ENCODE measurements at places on chromosomes 11 and 22.

GRCh38 chr11:130650456-130651030 lies 202.1 kb downstream of the ADAMTS15 start:
- DNase-seq, result no peak

DNA sequence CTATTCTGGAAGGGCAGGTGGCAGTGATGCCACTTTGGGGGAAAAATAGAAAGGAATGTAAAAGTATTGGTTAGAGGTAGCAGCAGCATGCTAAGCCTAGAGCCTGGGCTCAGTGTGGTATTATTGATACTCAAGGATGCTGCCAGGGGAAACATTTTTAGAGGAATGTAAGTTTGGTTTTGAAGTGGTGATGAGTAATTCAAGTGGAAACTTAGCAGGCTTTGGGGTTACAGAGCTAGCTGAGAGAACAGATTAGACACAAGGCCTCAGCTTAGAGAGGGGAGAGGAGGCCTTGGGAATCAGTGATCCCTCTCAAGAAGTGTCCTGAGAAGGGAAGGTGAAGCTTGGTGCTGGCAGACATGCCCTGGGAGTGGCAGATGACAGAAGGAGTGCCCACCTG lies 32.9 kb upstream of the DDI1 start:
- DNase-seq, result no peak

DNA sequence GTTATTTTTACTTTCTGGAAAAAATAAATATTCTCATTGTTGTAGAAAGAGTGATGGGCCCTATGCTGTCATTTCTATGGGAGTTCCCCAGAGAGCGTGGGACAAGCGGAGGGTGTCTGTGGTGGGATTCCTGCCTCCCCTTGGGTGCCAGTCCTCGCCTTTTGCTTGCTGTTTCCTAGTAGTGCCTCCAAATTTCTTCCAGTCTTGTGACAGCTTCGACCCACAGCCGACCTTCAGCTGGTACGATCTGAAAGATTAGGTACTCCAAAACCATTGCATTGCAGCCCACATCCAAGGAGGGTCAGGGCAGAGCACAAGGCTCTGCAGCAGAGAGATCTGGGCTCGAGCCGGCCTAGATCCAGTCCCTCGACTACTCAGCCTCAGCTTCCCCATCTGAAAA lies 58.9 kb upstream of the EMID1 start:
- DNase-seq, result no peak

DNA sequence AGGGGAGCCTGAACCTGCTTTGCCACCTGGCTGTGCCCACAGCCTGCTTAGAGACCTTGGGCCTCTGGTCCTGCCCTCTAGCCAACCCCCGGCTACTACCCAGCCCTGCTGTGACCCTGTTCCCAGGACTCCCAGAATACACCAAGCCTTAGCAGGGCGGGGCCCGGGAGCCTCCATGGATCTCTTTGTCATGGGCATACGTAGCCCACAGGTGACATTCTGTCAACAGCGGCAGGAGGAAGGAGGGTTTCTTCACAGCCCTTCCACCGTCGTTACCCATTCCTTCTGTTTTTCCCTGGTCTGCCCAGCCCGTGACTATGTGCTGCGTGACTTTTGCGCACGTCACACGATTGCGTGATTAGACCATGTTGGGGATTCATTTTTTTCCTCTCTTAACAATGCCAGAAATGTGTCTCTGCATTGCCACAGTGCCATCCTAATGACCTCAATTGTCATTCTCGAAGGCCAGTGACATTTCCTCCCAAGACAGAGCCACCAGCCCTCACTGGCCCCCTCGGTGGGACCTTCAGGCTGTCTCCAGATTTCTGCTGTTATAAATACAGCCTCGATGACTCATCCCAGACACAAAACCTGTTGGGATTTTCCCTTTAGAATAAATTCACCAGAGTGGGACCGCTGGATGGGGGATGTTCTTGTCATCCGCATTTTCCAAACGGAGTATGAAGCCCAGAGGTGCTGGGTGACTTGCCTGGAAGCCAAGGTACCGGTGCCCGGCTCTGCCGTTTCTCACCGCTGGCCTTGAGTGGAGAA lies 9.0 kb downstream of the SYT12 start:
- no peak for DNase-seq

GRCh38 chr11:1200611-1201191 lies 22.2 kb upstream of the MUC5B start:
- DNase-seq, result no peak

DNA sequence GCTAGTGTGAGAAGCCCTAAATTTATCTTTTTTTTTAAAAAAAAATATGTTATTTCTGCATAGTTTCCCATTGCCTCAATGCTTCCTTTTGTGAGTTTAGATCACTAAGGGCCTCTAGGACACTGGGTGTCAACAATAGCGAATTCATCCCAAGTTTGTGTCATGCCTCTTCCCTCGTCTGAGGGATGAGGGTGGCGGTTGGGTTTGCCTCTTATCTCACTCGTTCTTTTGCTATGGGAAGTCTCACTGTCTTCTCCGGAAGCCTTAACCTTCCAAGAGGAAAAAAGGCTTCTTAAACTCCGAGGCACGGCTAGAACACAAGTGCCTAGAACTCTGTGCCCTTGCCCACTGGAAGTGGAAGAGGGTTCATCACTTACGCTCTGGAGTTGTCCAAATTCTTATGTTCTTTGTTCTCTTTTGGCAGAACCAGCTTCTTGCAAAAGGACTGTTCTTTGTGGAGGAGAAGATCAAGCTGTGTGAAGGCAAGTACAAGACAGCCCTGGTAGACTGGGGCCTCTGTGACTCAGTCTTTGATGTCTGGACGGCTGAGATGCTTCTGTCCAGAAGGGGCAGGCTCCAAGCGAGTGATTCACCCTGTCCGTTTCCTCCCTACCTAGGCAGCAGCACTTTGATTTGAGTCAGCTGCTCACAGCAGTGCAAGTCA lies 78.5 kb downstream of the TRAF6 start:
- DNase-seq, result no peak

DNA sequence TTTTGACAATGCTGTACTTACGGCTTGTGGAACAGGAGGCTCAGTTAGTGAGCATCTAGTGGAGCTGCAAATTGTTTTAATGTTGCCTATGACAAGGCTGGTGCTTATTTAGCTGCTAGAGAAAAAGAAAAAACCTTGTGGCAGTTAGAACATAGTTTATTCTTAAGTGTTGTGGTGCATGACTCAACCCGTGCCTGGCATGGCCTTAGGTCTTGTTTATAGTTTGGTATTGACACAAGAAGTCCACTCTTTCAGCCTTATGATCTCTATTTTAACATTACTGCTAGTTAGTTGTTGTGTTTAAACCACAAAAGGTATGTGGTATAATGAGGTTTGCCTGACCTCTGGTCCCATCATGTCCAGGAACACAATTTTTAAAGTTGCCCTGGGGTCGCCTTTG lies 744.6 kb downstream of the FAM181B start:
- no peak for DNase-seq

- DNase-seq, result no peak
Measured at GRCh38 chr11:82536706-82537105, 197.0 kb downstream of the FAM181B start.

DNA sequence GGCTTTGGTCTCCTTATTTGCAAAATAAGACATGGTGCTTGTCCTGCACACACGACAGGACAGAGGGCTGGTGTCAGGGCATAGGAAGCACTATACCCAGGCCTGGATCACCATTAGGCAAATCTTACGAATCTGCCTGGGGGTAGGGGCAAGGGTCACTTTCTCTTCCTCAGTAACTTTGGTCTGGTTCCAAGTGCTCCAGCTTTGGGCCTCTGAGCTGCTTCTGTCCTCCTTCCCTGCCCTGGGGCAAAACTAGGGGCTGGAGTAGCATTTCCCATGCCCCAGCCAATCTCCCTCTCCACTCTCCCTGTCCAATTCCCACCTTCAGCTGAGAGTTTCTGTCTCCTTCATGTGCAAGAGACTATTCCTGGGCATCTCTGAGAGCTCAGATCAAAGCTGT lies 123.7 kb upstream of the NECTIN1 start:
- no peak for DNase-seq

DNA sequence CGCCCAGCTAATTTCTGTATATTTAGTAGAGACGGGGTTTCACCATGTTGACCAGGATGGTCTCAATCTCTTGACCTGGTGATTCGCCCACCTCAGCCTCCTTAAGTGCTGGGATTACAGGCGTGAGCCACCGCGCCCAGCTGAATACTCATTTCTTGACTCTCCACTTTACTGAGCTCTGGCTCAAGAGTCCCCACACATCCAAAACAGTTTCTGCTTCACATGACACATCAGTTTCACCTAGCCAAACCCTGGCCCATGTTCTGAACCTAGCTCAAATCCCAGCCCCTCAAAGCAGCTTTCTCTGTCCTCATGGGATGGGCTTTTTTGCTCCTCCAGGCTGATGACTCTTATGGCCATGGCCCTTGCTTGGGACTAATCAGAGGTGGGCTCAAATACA lies 9.8 kb downstream of the HYOU1 start:
- no peak for DNase-seq

DNA sequence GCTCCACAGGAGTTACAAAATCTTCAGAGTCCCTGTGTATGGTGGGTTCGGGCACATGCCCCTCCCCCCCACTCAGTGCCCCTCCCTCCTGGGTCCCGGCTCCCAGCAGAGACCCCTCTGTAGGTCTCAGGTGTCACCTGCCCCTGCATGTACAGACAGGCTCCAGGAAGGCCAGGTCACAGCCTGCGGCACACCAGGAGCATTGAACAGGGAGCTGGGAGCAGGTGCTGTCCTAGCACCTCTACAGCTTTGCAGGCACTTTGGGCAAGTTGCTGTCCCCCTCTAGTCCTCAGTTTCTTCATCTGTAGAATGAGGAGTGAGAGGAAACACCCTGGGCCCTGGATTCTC lies 80.1 kb upstream of the RTL6 start:
- no peak for DNase-seq

DNA sequence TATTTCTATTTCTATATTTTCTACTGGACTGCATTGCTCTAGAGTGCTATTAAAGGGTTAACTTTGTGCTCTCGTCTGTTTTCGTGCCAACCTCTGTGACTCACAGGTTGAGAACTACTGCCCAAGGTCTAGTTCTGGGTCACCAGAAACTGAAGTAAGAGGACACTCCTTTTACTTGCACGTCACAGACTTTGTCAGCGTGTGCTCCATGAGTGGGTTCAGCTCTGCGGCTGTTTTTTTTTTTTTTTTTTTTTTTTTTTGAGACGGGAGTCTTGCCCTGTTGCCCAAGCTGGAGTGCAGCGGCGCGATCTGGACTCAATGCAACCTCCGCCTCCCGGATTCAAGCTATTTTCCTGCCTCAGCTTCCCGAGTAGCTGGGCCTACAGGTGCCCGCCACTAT lies 49.8 kb downstream of the CLMP start:
- no peak for DNase-seq

GRCh38 chr22:41261541-41262249 lies 21.0 kb upstream of the CHADL start:
- no peak for DNase-seq

GRCh38 chr11:14079011-14079410 lies 116.5 kb downstream of the SPON1 start:
- no peak for DNase-seq

- no peak for DNase-seq
Measured at GRCh38 chr11:19279451-19279850, 38.7 kb upstream of the E2F8 start.

GRCh38 chr22:33811686-33812085 lies 108.6 kb downstream of the LARGE1 start:
- DNase-seq, result no peak

DNA sequence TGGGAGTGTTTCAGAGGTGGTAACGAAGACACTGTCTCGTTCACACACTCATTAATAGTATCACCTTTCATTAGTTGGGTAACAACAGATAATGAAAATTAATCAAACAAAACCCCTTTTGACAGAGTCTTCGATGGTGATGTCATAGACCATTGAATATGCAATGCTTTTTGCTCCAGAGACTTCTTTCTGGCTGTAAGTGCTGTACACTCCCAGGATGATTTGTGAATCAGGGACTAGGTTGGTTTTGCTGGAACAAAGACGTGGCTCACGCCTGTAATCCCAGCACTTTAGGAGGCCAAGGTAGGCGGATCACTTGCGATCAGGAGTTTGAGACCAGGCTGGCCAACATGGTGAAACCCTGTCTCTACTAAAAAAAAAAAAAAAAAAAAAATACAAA lies 9.5 kb upstream of the RASSF10 start:
- DNase-seq, result no peak

GRCh38 chr11:33785609-33786008 lies 11.3 kb upstream of the FBXO3 start:
- DNase-seq, result no peak

DNA sequence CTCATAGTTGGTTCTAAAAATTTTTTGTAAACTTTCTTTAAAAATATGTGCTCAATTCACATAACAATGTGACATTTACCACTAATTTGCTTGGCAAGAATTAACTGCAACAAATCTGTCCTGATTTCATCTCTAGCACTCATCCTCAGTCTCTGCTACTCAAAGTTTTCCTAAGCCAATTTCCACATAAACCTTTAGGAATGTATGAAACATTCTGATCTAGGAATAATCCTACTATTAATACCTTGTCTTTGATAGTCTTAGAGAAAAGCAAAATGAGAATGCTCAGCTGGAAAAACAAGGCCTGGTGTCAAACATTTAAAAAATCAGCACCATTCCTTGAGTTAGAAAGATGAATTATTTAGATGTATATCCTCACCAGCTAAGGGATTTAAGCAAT lies 114.3 kb downstream of the CD44 start:
- no peak for DNase-seq

- DNase-seq, result no peak
Measured at GRCh38 chr11:19729141-19729540, 16.5 kb downstream of the NAV2 start.

GRCh38 chr22:27757928-27758525 lies 43.5 kb downstream of the MN1 start:
- DNase-seq, result no peak

DNA sequence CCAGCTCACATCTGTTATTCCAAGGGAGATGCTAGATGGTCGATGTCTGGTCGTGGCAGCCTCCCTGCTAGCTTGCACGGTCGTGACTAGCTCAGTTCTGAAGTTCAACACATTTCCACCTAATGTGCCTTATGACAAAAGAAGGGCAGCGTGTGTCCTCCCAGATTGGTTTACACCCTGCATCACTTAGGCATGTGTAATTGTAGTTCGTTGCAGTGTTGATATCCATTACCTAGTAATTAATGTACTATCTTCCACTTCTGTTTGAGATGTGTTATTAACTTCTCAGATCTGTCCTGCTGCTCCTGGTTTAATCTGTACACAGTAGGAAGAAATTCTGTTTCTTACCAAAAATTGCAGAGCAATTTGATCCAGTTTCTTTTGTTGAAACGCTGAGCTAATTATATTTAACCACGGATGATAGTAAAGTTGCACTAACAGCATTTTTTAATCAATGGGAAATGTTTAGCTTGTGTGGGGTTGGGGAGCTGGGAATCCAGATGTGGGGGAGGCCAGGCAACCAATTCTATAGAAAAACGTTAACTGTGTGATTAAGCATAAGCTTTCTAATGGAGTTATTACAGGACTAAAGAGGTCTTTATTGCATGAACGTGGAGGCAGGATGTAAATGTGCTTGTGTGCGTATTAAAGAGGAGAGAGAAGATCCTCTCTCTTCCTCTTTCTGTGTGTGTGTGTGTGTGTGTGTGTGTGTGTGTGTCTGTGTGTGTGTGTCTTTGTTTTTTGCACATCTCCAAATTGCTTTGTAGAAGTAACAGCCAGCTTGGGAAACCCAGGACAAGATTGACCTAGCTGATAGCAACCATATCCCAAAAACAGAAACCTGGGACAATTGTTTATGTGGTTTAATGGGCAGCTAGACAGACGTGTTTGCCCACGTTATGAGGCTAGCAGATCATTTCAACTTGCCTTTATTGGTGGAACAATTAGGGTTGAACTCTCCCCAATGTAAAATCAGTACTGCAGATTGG lies 145.7 kb upstream of the TTC12 start:
- DNase-seq, result no peak

- no peak for DNase-seq
Measured at GRCh38 chr22:37240941-37241320, 3.1 kb downstream of the RAC2 start.

- DNase-seq, result no peak
Measured at GRCh38 chr22:28574159-28574788, 105.4 kb downstream of the TTC28 start.
